ENCODE measurements at places on chromosomes 12 and 14. TPM values are rescaled to one million over a fixed set of nuclear protein-coding genes. Genes with fewer than 3 reads are reported as not detected.

GRCh38 chr12:40615590-40615989 is 76.6 kb upstream of the CNTN1 start:
- DNase-seq = no peak

Gene RPGRIP1
- total RNA-seq = not detected

GRCh38 chr14:33851366-33851765 is 99.5 kb downstream of the EGLN3 start:
- no peak for DNase-seq

- DNase-seq = no peak
These were observed 111.5 kb upstream of the TMPO start for GRCh38 chr12:98403936-98404335.

Gene AQP6
- not detected for total RNA-seq

- no peak for DNase-seq
These were observed 99.2 kb downstream of the DIP2B start for GRCh38 chr12:50603817-50604639.

DNA sequence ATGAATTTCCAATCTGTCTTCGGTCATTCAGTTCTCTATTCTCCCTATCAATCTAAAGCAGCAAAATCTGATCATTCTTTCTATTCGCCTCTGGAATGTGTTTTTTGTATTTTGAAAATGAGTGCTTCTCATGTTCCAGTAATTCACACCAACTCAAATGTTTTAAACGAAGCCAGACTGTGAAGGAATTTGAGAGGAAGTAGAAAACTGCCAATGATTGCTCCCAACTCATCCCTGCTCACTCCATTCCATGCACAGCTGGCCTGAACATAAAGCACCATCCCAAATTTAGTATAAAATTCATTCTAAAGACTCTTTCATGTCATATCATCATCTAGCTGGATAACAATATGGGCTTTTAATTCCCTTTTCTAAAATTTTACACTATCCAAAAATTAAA is 123.8 kb downstream of the DUSP6 start:
- DNase-seq = no peak

GRCh38 chr12:30485230-30485890 is 210.3 kb downstream of the IPO8 start:
- no peak for DNase-seq

DNA sequence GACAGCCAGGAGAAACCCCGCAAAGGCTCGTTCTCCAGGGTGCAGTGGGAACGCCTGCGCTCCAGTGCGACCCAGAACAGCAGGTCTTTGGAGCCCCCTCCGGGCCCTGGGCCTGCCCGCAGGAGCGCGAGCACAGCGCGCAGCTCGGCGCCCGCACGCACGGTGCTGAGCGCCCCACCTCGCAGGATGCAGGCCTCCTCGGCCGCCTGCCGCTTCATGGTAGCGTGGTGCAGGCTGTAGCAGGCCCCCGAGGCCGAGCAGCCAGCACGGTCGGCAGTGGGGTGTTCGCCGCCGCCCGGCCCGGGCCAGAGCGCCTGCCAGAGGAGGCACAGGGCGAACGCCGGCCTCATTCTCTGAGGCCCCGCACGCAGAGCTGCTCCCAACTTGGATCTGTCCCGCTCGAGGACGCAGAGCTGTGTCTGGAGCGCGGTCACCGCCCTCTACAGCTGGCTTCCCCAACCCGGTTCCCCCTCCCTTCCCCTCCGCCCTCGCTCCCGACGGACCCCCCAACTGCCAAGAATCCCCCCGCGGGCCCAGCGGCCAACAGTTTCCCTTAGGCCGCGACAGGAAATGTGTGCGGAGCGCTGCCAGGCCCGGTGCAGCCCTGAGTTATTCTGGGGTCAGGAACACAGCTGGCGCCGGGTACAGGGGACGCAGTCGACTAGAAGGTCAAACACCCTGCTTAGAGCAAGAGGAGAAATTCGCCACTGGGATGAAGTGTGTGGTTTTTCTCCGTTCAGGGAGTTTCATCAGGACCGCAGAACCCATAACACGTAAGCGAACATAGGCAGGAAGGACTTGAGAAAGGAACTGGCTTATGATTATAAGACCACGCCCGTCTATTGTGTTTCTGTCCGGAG is at the start of gene CLEC14A:
Gene CLEC14A (minus strand): TSS at position 421 of the 860 bp plus-strand sequence. CDS start 71 bp downstream, at position 350.
- peak; percentile 17 for DNase-seq

- peak; percentile 31 for DNase-seq
These were observed 830 bp downstream of the PPP4R3A start for GRCh38 chr14:91509083-91509877.

GRCh38 chr14:56666716-56667115 is 87.1 kb downstream of the TMEM260 start:
- DNase-seq = peak; percentile 60

Gene NFATC4
- 28.8 TPM for total RNA-seq

DNA sequence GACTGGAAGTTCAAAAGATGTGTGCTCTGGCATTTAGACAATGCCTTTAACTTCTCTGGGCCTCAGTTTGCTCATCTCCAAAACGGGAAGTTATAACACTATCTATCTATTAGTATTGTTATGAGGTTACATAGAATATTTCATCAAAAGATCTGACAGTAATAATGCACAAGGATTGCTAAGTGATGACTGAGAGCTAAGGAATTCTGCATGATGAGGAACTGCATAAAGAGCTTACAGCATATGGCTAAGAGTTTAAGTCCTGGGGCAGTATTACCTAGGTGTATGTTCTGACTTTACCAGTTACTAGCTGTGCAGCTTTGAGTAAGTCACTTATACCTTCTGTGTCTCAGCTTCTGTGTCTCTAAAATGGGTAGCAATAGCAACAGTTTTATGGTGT is 160.1 kb upstream of the TMPO start:
- peak; percentile 61 for DNase-seq

Gene HAL
- not detected for total RNA-seq

Gene GARIN6
- not detected for total RNA-seq

DNA sequence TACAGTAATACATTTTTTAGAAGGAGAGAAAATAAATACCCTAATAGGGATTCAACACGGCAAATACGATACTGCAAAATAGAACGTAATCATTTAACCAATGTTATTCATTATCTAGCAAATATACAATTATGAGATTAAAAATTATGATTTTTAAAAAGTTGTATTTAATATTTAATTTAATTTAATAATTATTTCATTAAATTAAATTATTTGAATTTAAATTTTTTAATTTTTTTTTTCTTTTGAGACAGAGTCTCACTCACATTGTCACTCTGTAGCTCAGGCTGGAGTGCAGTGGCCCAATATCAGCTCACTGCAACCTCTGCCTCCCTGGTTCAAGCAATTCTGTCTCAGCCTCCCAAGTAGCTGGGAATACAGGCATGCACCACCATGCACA is 42.0 kb downstream of the GXYLT1 start:
- DNase-seq = no peak

Gene PAH
- not detected for total RNA-seq

DNA sequence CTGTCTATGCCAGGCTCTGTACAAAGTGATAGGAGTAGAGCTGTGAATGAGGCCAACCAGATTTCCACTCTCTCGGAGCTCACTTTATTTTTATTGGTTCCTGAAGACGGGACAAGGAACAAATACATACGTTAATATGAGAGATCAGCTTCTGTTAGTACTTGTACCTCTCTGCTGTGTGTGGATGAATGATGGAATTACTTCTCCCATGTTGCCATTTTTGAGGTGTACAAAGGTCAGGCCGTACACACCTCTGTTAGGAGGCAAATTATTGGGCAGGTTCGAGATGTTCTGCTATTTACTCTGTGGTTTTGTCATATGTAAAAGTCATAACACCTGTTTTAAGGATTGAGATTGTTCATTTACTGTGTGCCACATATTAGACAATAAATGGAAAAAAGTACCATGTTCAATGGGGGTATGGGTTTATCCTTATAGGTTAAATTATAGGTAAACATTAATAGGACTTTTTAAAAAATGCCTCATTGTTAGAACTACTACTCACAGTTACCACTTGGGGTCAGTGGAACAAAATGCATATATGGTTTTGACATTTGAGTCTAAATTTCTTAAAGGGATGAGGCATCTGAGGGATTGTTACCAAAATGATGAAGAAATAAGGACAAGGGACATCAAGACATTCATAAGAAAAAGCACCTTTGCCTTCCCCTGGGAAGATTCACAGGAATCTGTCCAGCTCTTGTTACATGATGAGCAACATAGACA is 26.9 kb downstream of the WBP11 start:
- no peak for DNase-seq

GRCh38 chr12:111031916-111032590 is 111.7 kb upstream of the MYL2 start:
- DNase-seq = no peak

- DNase-seq = no peak
These were observed 19.1 kb downstream of the MARK3 start for GRCh38 chr14:103404032-103404918.

Gene JPH4
- not detected for total RNA-seq

DNA sequence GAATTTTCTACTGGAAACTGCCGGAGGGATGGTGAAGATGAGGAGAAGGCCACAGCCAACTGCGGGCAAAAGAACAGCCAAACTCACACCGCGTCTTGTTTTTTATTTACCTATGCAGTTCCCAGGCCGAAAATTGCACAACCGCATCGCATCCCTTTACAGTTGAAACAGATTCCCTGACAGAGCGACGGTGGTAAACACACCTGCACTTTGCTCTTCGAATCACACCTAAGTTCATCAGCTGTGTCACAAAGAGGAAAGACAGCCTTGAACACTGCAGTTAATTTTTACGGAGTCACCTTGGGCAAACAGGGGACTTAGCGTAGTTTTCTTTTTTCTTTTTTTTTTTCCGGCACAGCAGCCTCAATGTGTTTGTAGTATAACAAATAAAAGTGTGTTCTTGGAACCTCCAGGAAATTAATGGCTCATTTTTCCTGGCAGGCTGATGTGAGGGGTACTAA is 272.0 kb upstream of the DIO3 start:
- DNase-seq = no peak

DNA sequence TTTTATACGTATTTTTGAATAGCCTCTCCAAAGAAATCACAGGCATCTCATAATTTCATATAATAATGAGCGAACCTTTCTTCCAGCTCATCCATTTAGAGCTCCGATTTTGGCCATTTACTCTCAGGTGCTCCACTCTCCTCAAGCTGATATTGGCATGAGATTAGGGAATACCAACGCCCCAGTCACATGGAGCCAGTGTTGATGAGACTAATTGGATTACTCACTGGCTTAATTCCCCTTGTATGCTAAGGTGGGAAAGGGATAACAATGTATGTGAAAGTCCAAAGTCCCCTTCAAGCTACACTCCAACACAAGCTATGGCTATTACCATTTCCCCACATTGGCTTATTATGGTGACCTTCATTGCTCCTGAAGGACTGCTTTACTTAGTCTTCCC is 76.6 kb upstream of the NAV3 start:
- no peak for DNase-seq

Gene BICD1
- 14.2 TPM for total RNA-seq

Gene TAS2R42
- total RNA-seq = not detected

DNA sequence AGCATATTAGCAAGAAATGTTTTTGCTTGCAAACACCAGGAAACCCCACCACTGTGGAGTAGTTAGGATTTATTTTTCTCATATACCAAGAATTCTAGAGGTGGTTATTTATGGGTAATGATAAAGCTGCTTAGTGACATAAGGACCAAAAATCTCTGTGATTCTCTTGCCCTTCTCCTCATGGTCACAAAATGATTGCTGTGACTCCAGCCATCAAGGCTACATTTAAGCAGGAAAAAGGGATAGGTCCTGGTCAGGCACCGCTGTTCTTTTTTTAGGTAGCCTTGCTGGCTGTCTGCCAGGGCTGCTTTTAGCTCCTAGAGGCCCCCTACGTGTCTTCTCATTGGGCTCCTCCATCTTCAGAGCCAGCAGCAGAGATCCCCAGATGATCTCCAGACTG is 104.2 kb downstream of the AACS start:
- no peak for DNase-seq

Gene VWF
- total RNA-seq = not detected

GRCh38 chr12:87266305-87266704 is 762.9 kb downstream of the C12orf50 start:
- peak; percentile 2 for DNase-seq

Gene TAS2R31
- not detected for total RNA-seq

Gene PZP
- total RNA-seq = not detected

Gene LRP6
- total RNA-seq = 6.3 TPM

GRCh38 chr14:58780605-58781004 is 142.8 kb downstream of the DACT1 start:
- DNase-seq = no peak

Gene RAD51AP1
- total RNA-seq = 106 TPM

- DNase-seq = peak; percentile 85
These were observed 42.2 kb upstream of the ATP23 start for GRCh38 chr12:57899010-57899662.

DNA sequence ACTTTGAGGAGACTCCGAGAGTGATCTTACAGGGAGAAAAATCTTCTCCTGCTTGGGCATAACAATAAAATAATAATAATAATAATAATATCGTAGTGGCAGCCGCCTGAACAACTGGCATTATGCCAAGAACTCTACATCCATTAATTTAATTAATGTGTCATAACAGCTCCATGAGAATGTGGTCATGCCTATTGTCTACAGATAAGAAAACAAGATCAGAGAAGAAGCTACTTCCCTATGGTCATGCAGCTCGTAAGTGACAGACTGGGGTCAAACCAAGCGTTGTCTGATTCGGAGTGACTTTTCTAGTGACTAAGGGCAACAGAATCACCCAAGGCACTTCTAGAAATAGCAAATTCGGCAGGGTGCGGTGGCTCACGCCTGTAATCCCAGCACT is 11.7 kb downstream of the PROX2 start:
- no peak for DNase-seq

DNA sequence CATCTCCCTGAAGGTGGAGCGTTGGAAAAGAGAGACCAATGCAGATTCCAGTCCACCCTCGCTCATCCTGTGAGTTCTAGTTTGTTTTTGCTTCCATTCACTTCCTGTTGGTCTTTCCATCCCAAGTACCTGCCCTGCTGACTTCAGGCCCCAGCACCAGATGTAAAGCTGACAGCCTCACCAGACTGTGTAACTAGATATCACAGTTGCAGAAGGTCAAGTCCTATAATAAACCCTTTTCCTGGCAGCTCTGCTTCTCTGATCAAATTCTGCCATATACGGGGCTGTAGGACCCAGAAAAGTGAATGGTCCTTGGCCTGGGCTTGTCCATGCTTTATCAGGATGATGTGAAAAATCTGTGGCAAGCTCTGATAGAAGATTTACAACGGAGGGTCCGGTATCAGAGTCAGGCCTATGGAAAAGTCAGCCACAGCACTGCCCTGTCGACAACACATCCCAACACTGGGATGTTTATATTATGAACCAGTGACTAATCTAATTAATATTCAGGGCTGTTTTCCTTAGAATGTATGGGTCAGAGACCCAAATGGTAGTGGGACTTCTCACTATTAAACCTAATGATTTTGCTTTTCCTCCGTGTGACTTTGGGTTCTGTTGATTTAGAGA is 42.1 kb downstream of the CCDC175 start:
- no peak for DNase-seq

- no peak for DNase-seq
These were observed 272.9 kb downstream of the ADGRD1 start for GRCh38 chr12:131226345-131227265.

- no peak for DNase-seq
These were observed 93.5 kb downstream of the PLEKHA5 start for GRCh38 chr12:19223018-19223417.

- DNase-seq = peak; percentile 22
These were observed 163.3 kb downstream of the APAF1 start for GRCh38 chr12:98808243-98808875.

Gene NT5DC3
- total RNA-seq = 5.7 TPM

Data from Daoy (cell line).